Ecto neural progenitor cell (in vitro differentiated cells): ENCODE measurements at places on chromosomes 11 and 22.

- no peak for DNase-seq
Observed at GRCh38 chr22:17250380-17251082, 31.3 kb upstream of the ADA2 start.

DNA sequence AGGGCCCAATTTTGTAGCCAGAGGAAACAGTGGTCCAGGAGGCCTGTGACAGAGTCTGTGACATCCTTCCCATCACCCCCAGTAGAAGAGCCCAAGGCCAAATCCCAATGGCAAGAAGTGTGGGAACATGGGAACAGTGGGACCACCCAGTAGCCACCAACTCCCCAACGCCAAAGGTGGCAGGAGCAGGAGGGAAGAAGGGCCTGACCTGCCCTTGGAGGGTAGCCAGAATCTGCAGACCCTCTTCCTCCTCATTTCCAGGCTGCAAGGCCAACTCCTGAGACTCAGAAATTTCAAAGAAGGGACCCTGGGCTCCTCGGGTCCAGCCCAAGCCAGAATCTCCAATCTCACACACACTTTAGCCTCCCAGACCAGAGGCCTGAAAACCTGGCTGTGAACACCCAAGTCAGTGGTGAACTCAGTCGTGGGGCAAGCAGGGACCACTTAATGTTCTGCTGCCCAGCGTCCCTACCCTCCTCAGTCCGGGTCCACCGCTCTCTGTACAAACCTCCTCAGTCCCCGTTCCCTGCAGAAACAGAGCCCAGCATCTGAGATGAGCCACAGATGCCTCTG is 6.2 kb downstream of the RAB3IL1 start:
- no peak for DNase-seq

GRCh38 chr22:35353318-35353717 is 27.6 kb upstream of the HMOX1 start:
- DNase-seq: no peak

- no peak for DNase-seq
Observed at GRCh38 chr11:78943841-78944240, 369.2 kb upstream of the NARS2 start.

- DNase-seq: no peak
Observed at GRCh38 chr11:73980001-73980961, 2.4 kb downstream of the UCP2 start.

DNA sequence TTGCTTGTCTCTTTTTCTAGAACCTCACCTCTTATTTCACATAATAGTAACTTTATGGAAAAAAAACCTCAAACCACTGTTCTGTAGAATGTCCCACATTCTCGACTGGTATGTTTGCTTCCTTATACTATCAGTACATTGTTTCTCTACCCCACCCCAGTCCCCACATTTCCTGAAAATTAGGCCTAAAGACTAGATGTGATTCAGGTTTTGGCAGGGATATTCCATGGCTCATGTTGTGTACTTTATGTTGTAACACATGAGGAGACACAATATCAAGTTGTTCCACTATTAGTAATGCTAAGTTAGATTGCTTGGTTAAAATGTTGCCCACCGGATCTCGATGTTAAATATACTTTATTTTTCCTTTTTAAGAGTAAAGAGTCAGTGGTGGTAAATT is 34.7 kb downstream of the DDIAS start:
- no peak for DNase-seq

DNA sequence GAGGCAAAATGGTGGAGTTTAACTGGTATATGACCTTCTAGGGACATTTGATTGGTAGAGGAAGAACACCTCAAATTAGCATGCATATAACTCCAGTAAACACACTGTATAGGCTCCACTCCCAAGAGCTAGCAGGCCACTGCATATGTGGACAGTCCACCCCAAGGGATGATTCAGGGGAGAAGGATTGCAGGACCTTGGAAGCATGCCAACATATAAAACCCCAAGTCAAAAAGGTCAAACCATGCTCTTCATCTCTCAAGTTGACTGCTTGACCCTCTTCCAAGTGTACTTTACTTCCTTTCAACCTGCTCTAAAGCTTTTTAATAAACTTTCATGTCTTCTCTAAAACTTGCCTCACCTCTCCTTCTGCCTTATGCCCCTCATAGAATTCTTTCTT is 459.9 kb upstream of the CCDC179 start:
- no peak for DNase-seq

- no peak for DNase-seq
Observed at GRCh38 chr11:12797996-12798395, 123.8 kb downstream of the TEAD1 start.

DNA sequence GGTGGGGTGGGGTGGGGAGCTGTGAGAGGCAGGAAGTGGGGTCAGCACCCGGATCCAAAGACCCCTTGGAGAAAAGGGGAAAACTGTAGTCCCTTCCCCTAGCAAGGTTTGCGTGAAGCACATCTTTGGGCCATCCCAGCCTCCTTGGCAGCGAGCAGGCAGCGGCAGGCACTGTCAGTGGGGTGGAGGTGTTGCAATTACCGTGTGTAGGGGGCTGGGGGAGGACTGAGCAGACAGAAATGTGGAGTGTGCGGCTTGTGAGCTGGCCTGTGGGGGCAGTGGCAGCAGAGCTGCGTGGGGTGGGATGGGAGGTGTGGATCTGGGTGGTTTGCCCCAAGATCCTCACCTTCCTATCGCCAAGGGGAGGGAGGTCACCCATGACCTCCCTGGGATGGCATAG is 16.4 kb downstream of the DAGLA start:
- no peak for DNase-seq

- peak; percentile 48 for DNase-seq
Observed at GRCh38 chr11:59766542-59767224, 11.5 kb downstream of the STX3 start.

DNA sequence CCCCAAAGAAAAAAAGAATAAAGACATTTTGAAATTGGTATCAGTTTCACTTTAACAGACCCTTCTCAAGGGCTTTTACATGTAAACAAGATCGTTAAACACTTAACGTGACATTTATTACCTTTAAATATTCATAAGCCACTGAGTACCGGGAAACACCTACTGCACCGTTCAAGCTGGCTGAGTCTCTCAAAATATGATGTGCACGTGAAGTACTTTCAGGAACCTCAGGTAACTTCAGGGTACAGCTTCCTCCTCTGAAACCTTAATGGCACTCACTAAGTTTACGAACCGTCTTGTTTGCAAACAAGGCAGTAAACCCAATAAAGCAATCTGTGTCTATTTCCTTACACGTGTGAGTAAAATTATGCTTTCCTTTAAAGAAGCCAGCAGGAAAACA is 105.5 kb upstream of the TENM4 start:
- DNase-seq: no peak

- peak; percentile 53 for DNase-seq
Observed at GRCh38 chr11:123103326-123103980, 41.5 kb upstream of the HSPA8 start.

GRCh38 chr11:107678632-107678971 is 33.3 kb downstream of the SLN start:
- DNase-seq: no peak
